Fibroblast of lung (primary cell): ENCODE measurements at places on chromosomes 5 and 9. TPM values are rescaled to one million over a fixed set of nuclear protein-coding genes. Genes with fewer than 3 reads are reported as not detected.

ARL14EPL gene
- not detected in 2 replicates for total RNA-seq

SLC6A7 gene
- total RNA-seq: not detected in 2 replicates

TRAF1 gene
- 2.6 and 3.8 TPM in 2 replicates for total RNA-seq

RALGPS1 gene
- total RNA-seq: 5.1 and 5.9 TPM in 2 replicates

DNM1 gene
- 11.8 and 30.4 TPM in 2 replicates for total RNA-seq

TIMD4 gene
- total RNA-seq: not detected in 2 replicates

ADRB2 gene
- 1.0 and 4.5 TPM in 2 replicates for total RNA-seq

SNX24 gene
- total RNA-seq: 20.3 and 22.3 TPM in 2 replicates

KCNN2 gene
- 0.50 TPM in 1 of 2 replicates, not detected in the other for total RNA-seq

AGXT2 gene
- not detected in 2 replicates for total RNA-seq

CCDC192 gene
- not detected in 2 replicates for total RNA-seq

DCTN4 gene
- total RNA-seq: 44.7 and 67.2 TPM in 2 replicates

GPRIN1 gene
- 4.9 and 6.3 TPM in 2 replicates for total RNA-seq

TMEM171 gene
- under 0.01 and 0.83 TPM in 2 replicates for total RNA-seq

PCDHB3 gene
- 0.77 and 1.7 TPM in 2 replicates for total RNA-seq

SPATA6L gene
- total RNA-seq: 0.77 and 1.2 TPM in 2 replicates

LCN9 gene
- not detected in 2 replicates for total RNA-seq
